ENCODE measurements at places on chromosomes 7 and 10.

GRCh38 chr7:78261302-78261701 is 462.7 kb downstream of the PHTF2 start:
- DNase-seq: no peak

DNA sequence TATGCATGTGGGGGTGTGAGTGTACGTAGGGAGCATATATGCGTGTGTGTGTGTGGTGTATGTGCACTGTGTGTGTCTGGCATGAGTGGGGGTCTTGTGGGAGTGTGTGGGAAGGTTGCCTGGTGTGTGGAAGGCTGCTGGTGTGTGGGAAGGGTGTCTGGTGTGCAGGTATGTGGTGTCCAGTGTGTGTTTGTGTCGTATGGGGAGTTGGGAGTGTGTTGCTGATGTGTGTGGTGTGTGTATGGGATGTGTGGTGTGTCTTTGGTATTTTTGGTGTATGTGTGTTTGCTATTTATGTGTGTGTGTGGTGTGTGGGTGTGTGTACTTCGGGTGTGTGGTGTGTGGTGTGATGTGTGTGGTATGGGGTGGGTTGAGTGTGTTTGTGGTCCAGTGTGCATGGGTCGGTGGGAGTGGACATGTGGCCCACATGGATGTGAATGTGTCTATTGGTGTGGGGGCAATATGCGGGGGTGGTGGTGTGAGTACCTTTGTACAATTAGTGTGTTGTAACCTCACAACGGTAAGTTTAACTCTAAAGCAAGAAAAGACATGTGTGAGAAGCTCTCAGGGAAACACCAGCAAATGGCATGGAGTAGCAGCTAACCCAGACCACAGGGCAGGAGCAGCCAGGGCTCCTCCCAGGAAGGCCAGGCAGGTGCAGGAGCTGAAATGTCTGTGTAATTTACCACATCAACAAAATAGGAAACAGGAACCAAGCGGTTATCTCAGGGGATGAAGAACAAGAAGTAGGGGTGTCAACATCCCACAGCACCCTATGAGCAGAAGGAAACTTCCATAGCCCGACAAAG is 11.9 kb downstream of the ANTXRL start:
- no peak for DNase-seq

DNA sequence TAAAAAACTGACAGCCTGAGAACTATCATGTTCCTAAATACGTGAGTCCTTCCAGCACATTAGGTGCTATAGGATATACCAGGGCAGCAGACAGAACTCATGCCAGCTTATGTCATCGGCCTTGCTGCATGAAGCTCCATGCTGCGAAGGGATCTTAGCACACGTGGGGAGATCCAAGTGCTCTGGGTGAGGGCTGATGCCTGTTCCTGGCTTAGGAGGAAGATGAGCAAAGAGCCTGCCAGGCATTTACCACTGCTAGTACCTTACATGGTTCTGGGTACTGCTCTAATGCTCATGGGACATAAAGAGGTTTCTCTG is 43.2 kb downstream of the SVIL start:
- no peak for DNase-seq

DNA sequence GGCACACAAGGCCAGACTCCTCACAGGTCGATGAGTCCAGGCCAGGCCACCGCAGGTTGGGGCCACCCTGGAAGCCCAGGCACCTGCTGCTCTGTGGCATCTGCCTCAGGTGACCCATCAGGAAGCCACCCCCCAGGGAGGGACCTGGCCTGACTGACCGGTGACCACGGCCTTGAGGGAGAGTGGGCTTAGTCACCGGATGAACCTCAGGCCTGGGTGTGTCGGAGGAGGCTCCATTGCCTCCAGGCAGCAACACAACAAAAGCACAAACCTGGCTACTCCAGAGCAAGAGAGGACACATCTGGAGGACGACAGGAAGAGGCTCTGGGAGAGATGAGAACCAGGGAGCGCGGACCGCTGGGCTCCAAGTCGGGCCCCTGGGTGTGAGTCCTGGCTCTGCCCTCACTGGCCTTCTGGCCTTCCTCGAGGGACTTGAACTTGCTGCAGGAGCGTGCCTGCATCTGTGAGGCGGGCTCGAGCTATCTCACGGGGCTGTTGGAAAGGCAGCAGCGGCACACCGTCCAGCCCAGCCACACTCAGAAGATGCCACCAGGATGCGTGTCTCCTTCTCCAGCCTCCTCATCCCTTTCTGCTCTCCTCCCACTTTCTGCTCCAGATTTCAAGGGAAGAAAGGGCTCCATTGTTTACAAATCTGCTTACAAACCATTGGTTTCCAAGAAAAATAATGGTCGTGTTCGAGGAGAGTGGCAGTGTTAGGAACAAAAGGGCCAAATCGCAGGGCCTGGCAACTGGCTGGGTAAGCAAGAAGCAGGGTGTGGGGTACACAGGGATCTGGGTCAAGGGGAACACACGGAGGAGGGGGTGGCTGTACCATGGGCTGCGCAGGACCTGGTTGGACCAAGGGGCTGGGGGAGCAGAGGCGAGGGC is 152.9 kb downstream of the ADAM12 start:
- no peak for DNase-seq

GRCh38 chr10:31034098-31034909 is 2.6 kb upstream of the ZNF438 start:
- DNase-seq: no peak

All from CD4-positive, alpha-beta T cell treated with Interleukin-15 for 1 hour (primary cell).